ENCODE measurements at places on chromosomes 3 and 15.

GRCh38 chr15:47516558-47516957, 200.7 kb upstream of the SEMA6D start:
- no peak for DNase-seq

GRCh38 chr3:181264486-181264885, 274.9 kb upstream of the DNAJC19 start:
- DNase-seq: no peak

GRCh38 chr3:9397906-9398699, 688 bp downstream of the SETD5 start:
- no peak for DNase-seq

DNA sequence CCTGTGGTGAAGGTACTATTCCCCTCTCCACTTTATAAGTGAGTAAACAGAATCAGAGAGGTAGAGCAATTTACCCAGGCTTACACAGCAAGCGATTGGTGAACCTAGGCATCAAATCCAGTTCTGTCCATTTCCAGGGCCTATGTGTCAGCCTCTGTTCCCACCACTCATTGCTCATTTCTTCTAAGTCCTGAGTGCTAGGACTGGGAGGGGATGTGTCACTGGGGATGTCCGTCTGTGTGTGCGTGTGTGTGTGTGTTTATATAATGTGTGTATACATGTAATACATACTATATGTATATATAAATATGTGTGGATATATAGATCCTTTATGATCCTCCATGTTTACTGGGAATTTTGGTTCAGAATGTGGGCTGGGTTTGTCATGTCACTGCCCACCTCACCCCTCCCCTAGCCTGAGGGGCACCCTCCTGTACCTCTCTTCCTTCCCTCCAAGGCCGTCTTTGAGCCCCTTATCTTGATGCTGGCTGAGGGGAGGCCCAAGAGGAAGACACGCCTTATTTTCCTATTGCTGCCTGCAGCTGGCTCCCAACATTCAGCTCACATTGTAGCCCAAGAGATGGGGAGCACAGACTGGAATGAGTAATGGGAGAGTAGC, 2.1 kb downstream of the TMEM43 start:
- DNase-seq: no peak

DNA sequence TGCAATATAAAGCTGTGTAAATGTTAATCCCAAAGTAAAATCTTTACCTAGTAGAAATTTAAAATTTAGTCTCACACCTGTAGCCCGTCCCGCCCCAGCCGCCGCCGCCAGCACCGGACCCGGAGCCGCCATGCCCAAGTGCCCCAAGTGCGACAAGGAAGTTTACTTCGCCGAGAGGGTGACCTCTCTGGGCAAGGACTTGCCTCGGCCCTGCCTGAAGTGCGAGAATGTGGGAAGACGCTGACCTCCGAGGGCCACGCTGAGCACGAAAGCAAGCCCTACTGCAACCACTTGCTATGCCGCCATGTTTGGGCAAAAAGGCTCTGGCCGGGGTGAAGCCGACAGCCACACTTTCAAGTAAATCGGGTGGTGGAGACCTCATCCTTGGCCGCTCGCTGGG, 22.1 kb upstream of the TOP2B start:
- DNase-seq: no peak

DNA sequence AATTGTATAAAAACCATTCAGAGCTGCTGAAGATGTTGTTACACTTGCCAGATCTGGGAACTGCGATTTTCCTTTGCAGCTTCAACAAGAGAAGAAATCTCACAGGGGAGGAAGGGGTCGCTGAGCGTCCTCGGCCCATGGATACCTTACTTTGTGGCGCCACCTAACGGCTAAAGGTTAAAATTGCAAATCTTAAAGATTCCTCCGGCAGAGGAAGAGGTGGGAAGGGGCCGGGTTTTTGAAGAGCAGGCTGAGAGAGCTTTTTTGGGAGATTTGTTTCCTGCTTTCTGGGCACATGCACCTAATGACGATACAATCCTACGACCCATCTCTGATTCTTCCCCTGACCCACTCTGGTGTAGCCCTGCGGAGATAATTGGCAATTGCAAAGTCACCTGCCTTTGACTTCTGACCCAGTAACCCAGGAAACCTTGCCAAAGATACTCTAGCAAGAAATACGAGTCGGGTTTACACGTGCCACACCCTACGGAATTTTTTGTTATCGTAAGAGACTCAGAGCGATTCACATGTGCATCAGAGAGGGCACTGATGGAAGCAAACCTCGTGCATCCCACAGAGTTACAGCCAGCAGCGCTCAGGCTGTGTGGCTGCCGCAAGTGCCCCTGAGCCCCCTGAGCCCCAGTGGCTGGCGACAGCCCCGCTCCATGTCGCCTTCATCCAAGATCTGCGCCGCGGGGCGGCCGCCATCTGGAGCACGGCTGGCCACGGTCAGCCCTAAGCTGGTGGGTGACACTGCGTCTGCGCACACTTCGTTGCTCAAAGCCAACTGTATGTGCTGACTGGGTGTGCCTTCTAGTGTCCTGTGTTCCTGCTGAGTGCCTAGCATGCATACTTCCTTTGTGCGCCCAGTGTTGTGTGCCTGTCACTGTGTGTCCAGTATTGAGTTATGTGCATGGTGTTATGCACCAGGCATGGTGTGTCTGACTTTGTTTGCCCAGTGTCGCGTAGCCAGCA, 55.2 kb upstream of the CHRNA7 start:
- DNase-seq: no peak

GRCh38 chr15:36671017-36671416, 91.6 kb downstream of the CDIN1 start:
- DNase-seq: no peak

DNA sequence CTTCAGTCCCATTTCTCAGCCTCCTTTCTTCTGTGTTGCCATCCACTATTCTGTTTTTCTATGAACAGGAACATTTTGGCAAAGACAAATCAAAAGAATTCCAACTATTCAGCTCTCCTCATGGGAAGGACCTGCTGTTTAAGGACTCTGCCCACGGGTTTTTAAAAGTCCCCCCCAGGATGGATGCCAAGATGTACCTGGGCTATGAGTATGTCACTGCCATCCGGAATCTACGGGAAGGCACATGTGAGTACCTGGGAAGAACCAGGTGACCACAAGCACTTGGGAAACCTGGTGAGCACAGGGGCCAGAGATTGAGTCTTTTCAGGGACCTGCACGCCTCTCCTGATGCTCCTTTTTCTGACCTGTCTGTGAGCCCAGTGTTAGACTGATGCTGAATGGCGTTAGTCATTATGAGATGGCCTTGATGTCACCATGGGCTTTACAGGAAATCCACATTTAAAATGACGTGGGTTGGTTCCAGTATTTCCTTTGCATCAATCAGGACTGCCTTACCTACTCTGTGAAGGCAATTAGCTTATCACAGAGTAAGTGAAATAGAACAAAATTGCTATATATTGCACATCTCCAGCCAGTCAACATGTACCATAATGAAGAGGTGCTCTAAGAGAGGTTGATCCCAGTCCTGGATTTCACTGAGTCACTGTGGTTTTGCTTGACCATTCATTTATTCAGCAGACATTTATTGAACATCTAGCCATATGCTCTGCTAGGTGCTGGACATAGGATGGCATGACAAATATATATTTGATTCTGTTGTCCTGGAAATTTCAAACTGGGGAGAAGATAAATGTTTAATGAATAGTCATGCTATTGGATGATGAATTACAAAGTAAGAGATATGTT, 11.7 kb downstream of the TF start:
- no peak for DNase-seq

DNA sequence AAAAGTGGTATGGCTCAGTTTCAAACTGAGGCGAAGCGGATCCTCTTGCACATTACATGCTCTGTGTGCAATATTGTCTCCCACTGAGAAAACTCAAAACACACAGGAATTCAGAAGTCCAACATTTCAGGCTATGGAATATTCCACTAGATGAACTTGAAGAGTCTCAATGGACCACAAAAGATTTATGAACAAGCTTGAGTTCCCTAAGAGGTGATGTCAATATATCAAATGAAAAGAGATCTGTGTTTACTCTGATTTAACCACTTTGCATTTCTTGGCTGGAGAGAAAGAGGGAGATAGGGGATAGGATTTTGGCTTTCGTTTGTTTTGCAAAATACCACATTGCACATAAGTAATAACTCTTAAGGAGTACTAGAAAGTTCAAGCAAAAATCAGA, 20.3 kb downstream of the PDZRN3 start:
- DNase-seq: no peak

DNA sequence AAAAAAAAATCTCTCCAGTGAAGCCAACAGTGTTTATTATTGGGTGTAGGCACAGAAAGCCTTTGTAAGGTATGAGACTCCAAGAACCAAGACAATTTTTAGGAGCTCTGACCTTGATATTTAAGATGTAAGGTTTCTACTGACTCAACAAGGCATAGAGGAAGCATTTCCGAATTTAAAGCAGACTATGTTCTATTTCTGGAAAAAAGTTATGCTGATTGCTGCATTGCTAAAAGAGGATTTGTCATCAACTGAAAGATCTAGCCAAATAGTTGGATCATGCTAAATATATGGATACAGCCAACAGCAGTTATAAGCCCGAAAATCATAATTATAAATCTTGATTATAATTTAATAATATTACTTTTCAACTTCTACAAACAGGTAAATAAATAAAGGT, 53.3 kb upstream of the MELTF start:
- no peak for DNase-seq

GRCh38 chr3:112469671-112470070, 29.6 kb downstream of the BTLA start:
- DNase-seq: no peak

DNA sequence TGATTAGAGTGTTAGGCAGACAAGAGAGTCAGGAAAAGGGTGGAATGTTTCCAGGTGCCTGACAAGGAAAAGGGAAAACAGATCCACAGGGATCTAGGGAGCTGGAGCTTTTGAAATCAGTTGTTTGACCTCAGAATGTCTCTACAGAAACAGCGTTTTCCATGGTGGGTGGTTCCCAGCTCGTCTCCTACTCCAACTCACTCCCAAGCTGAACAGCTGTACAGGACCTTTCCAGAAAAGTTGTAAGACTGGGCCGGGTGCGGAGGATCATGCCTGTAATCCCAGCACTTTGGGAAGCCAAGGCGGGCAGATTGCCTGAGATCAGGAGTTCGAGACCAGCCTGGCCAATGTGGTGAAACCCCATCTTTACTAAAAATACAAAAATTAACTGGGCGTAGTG, 55.7 kb upstream of the RYK start:
- DNase-seq: no peak

DNA sequence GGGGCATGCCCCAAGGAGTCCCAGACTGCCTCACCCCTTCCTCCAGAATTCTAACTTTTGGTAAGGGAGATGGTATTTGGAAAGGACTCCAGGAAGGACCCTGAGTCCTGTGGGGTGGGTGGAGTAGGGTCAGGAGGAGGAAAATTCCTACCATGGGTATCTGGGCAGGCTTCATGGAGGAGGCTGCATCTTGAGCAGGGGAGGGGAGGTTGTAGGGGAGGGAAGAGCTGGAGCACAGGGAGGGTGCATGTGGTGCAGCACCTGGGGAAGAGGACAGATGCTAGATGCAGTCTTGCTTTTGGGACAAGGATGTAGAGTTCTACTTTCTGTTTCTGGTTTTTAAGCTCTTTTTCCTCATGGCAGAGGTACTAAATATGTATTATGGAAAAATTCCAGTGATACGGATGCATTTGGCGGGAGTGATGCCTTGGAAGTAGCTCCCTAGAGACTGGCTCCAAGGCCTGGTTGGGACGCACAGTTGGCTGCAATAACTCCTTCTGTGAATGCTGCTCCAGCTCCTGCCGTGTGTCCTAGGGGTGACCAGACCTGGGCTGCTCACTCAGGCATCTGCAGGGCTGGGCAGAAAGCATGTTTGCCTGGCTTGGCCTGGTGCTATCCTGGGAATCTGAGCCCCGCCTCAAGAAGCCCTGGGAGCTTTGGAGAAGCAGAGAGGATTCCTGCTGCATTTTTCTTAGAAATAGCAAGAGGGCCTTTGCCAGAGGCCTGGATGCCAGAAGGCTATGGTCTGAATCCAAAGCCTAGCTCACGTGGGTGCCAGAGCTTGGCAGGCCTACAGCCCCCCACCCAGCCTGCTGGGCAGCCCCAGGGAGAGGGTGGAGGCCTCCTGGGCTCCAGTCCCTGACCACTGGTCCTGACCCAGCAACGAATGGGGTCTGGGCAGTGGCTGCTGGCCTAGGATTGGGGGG, 10.1 kb downstream of the SEMA3F start:
- DNase-seq: no peak

- no peak for DNase-seq
Measured at GRCh38 chr3:52959773-52960172, 62.4 kb upstream of the STIMATE start.

- no peak for DNase-seq
Measured at GRCh38 chr15:89783861-89784685, 7.9 kb downstream of the MESP2 start.

GRCh38 chr15:84810073-84810840, 6.9 kb upstream of the ALPK3 start:
- no peak for DNase-seq

DNA sequence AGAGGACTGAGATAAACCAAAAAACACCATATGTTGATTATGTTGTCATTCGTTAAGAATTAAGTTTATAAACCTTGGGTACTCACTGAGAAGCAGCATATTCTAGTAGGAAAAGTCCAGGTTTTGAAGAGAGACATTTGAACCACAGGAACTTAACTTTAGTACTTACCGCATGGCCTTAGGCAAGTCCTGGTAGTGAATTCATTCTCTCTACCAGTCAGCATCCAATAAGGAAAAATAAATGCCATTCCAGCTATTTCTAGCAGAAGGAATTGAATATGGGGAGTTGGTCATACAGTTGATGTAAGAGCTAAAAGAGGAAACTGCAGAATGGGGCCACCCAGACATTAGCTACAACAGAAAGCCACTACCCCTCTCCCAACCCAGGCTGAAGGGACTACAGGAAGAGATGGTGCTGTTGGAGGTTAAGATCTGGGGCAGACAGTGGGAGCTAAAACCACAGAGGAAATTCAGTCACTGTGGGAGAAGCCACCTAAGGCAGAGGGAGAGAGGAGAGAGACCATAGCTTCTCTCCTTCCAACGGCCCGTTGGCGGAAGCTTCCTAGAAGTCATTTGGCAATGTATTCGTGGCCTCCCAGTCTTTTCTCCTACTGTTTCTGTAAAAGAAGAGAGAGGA, 133.8 kb upstream of the RARB start:
- no peak for DNase-seq

GRCh38 chr3:44992555-44993470, 16.8 kb downstream of the EXOSC7 start:
- no peak for DNase-seq

- DNase-seq: no peak
Measured at GRCh38 chr15:35603301-35603700, 57.3 kb upstream of the DPH6 start.

- DNase-seq: no peak
Measured at GRCh38 chr3:168615493-168616020, 519.8 kb upstream of the GOLIM4 start.

DNA sequence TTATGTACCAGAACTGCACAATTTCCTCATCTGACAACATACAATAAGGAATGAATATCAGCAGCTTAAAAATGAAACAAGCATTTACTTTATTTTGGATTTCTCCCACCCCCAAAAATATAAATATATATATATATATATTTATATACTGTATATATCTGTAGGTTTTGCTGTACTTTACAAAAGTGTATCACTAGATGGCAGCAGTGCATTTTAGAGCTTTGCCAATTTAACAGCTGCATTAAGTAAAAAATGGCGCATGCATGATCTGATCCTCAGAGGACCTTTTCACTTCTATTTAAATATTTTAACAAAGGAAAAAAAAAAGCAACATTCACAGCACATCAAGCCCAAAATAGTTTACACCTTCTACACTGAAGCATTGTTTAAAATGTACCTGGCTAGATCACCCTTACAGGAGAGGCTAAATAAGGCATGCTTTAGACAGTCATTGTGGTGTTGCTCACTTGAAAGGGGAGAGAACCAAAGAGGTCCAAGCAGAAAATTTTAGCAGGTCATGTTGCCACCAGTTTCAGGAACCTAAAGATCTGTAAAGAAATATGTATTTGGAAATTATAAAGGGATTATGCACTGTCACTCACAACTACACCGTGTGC, 72.6 kb downstream of the NPTN start:
- peak; percentile 16 for DNase-seq
